ENCODE measurements at places on chromosomes 4 and X. TPM values are rescaled to one million over a fixed set of nuclear protein-coding genes. Genes with fewer than 3 reads are reported as not detected.

DNA sequence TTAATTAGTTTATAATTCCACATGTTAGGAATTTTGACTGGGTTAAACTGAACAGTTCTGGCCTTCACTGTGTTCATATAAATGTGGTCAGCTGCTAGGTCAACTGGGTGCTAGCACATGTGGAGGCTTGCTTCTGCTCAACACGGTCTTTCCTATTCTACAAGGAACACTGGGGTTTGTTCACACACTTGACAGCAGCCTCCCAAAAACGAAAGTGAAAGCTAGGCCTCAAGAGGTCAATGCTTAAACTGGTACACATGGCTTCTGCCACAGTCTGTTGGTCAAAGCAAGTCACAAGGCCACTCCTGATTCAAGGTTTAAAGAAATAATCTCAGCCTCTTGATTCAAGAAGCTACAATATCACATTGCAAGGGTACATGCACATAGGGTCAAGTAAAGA lies 126.5 kb downstream of the QDPR start:
- no peak for DNase-seq

GRCh38 chrX:102720237-102721168 lies at the start of gene GPRASP3:
Gene GPRASP3 (plus strand): TSS chrX:102720743. CDS start chrX:102748996, 28,253 bp downstream.
- DNase-seq = peak; percentile 76

DNA sequence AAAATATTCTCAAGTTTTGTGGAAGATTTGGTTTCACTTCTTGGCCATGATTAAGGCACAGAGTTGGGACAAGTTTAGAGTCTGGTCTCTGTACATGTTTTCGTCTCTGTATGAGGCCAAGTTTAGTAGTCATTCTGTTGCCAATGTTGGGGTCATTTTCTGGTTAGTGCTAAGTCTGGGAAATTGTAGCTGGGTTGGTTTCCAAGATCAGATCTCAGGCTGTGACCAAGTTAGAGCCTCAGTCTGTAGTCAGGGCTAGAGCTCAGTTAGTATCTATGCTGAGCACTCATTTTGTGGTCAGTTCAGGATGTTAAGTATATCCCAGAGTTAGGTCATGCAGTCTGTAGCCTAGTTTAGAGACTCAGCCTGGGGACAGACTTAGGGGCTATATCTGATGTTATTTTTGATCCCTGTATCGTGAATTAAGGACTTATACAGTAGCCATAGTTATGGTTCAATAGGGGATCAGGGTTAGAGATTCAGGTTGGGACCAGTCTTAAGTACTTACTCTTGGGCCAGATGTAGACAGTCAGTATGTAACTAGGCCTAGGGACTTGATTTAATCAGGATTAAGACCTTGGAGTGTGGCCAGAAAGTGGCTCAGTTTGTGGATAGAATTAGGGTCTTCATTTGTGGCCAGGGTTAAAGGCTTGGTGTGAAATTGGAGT lies 6.6 kb upstream of the ENOX2 start:
- no peak for DNase-seq

MAB21L2 gene
- total RNA-seq = not detected

DNA sequence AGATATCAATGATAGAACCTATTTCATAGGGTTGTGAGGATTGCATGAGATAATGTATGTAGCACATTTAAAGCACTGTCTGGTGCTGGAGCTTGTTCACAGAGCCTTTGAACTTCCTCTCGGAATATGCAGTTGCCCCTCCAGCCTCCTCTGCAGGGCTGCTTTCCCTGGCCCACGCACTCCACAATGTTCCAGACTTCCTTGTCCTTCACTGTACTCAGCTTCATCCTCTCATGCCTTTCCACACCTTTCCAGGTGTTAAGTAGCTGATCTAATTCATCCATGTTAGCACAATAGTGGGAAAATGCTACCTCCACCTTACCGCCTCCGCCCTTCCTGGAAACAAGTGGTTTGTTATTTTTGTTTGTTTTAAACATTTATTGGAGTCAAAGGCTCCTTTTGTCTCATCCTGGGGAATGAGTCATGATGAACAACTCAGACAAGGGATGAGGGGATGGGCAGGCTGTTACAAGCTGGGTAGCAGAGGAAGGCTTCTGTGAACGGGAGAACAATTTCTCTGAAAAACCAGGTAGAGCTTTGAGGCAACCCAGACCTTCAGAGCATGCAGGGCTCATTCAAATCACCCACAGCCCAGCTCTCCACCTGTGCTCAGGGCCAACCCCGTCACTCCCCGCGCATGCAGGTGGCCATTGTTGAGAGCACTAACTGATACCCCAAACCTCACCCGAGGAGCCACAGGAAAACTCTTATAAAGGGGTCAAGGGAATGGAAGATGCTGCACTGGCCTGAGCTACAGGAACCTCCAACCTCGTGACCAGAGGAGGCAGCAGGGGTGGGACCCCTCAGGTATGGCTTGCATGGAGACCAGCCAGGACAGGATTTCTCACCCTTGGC lies 84.9 kb upstream of the TBL1X start:
- DNase-seq = no peak
